ENCODE measurements at places on chromosomes 5 and 9.
A peak's percentile ranks its signal among the peaks of the same experiment; 100 is the strongest.

DNA sequence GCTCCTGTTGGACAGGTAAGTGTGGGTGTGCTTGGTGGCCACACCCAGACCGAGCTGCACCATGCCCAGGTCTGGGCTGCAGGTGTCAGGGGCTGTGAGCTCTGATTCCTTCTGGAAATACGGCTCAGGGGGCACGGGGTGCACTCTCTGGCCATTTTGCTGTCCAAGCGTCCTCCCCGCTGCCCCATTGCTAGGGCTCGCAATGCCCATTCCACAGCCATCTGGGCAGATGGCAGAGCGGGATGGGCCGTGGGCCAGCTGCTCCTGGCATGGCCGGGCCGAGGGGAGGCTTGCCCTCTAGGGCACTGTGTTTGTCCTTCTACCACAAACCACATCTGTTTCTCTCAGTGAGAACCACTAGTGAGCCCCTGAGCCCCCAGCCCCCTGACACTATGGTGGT lies 67.9 kb upstream of the RXRA start:
- no peaks in the 10 kb centered on the region for H3K4me1 ChIP-seq
- H3K36me3 ChIP-seq: no peaks in the 10 kb centered on the region
- no peak overlapping the region for H3K4me3 ChIP-seq
- H3K27ac ChIP-seq: no peak overlapping the region
- no peaks in the 10 kb centered on the region for H3K27me3 ChIP-seq

- no peak overlapping the region for H3K4me3 ChIP-seq
- peaks cover 54% of the 10 kb centered on the region for H3K27me3 ChIP-seq
- peaks cover 11% of the 10 kb centered on the region for H3K4me1 ChIP-seq
- no peak overlapping the region for H3K27ac ChIP-seq
- no peak for DNase-seq
Observed at GRCh38 chr9:122219856-122220672, 8.7 kb downstream of the LHX6 start.

DNA sequence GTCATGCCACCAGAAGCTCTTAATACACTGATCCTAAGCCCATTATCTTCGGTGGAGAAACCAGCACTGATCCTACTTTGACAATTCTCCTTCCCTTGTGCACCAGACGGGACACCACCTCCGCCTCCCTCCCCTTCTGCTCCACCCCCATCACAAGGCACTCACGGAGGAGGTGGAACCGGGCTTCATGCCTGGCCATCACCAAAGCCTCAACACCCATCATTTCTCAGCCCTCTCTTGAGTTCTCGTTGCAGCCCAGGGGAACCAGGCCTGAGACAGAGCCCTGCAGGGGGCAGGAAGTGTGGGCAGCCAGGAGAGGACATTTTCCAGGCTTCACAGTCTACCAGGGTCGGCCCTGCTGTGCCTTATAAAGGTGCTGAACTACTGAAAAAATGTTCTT lies 160.5 kb downstream of the GOLPH3 start:
- H3K4me1 ChIP-seq: no peaks in the 10 kb centered on the region

DNA sequence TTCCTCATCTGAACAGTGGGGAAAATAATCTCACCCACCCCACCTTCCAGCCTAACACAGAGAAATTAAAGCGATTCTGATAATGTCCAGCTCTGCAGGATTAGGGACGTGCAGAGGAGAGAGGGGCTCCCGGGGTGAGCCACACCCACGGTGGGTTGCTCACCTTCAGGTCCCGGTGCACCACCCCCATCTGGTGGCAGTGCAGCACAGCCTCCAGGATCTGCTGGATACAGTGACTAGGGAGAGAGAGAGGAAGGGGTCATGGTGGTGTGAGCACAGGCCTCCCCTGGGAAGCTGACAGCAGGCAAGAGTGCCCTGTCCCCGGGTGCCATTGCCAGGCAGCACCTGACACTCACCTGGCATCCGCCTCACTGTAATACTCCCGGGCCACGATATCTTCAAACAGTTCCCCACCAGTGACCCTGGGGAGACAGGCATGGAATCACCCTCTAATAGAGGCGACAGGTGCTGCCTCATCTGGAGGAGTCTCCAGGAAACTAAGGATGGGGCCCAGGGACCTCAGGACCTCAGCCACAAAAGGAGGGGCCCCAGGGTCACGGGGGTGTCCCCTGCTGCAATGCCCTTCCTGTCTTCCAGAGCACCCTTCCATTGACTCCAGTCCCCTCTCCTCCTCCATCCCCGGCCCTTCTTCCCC lies 33.0 kb downstream of the CAMK2A start:
- H3K27ac ChIP-seq: no peak overlapping the region
- H3K36me3 ChIP-seq: no peaks in the 10 kb centered on the region
- no peaks in the 10 kb centered on the region for H3K4me1 ChIP-seq
- no peak overlapping the region for H3K4me3 ChIP-seq

GRCh38 chr9:115022760-115023434 lies 92.5 kb upstream of the TNFSF8 start:
- no peak for DNase-seq
- H3K27me3 ChIP-seq: no peaks in the 10 kb centered on the region
- no peaks in the 10 kb centered on the region for H3K4me1 ChIP-seq

DNA sequence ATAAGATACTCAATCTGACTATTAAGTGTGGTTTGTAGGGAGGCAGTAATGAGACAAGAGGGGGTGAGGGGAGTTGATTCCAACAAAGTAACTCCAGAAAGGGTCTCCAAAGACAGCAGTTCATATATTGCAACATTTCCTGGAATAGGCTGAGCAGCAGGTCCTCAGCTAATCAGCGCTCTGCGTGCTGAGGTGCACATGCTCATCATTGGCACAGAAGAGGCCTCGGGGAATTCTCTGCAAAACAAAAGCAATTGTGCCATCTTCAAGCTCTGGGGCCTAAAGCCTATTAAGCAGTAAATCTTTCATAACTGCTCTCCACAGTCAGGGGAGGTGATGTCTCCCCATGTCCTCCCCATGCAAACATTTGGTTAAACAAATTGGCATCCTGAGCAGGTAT lies 357.3 kb downstream of the SPOCK1 start:
- H3K4me3 ChIP-seq: no peak overlapping the region
- H3K36me3 ChIP-seq: no peaks in the 10 kb centered on the region
- no peak overlapping the region for H3K27ac ChIP-seq
- no peaks in the 10 kb centered on the region for H3K4me1 ChIP-seq
- no peak for DNase-seq
- no peaks in the 10 kb centered on the region for H3K27me3 ChIP-seq

DNA sequence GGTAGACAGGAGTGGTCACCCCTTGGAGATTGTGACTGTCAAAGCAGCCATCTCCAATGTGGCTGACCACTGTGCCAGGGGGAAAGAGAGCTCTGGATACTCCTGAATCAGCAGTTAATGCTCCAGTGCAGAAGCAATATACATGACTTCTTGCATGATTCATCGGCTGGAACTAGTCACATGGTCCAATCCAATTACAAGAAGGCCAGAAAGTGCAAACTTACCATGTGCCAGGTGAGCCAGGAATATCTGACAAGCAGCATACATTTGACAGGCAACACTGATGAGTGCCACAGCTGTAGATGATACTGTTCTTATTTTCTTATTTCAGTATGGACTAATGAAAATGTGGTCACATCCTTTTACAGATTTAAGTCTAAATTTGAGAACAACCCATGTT lies 440.0 kb upstream of the MPDZ start:
- DNase-seq: no peak
- H3K36me3 ChIP-seq: no peaks in the 10 kb centered on the region
- no peaks in the 10 kb centered on the region for H3K4me1 ChIP-seq
- H3K27me3 ChIP-seq: no peaks in the 10 kb centered on the region

DNA sequence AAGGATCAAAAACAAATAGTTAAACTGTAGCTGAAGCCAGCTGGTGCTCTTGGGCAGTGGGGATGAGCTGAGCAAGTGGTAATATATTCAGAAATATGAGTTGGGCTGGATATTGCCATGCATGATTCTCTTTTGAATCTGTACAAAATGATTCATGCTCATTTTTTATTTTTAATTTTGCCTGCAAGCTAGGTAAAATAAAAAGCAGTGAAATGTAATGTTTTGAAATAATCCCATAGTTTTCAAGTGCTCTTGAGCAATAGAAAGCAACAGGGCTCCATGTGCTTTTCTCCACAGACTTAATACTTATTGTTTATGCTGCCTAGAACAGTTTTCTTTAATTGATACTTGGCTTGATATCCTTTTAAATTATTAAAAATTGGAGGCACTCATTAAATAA lies 489.3 kb downstream of the TLE4 start:
- H3K4me3 ChIP-seq: no peak overlapping the region
- H3K4me1 ChIP-seq: no peaks in the 10 kb centered on the region
- no peak for DNase-seq
- no peak overlapping the region for H3K27ac ChIP-seq
- H3K27me3 ChIP-seq: no peaks in the 10 kb centered on the region

- DNase-seq: peak; percentile 31
- no peaks in the 10 kb centered on the region for H3K27me3 ChIP-seq
- no peaks in the 10 kb centered on the region for H3K36me3 ChIP-seq
- peaks cover 28% of the 10 kb centered on the region for H3K4me1 ChIP-seq
- H3K27ac ChIP-seq: peak overlapping the region; percentile 18
- no peak overlapping the region for H3K4me3 ChIP-seq
Observed at GRCh38 chr9:113992994-113993393, 85.1 kb downstream of the AMBP start.

DNA sequence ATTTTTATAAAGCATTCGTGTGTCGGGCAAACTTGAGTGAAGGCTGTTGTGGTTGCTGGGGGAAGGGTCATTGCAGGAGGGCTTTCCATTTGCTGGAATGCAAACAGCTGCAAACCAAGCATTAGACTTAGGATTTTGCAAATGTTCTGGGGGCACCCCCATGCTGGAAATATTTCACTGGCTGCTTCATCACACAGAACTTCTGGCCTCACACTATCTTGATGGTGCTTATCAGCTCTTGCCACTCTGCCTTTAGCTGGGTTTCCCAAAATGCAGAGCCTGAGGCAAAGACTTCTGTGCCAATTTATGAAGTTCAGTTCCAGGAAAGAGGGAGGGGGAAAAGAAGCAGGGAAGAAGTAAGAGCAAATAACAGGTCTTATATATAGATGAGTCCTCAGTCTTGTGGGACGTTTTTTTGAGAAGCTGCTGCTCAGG lies 8.6 kb upstream of the COL15A1 start:
- H3K27ac ChIP-seq: no peak overlapping the region
- no peak for DNase-seq
- no peak overlapping the region for H3K4me3 ChIP-seq
- H3K36me3 ChIP-seq: no peaks in the 10 kb centered on the region

DNA sequence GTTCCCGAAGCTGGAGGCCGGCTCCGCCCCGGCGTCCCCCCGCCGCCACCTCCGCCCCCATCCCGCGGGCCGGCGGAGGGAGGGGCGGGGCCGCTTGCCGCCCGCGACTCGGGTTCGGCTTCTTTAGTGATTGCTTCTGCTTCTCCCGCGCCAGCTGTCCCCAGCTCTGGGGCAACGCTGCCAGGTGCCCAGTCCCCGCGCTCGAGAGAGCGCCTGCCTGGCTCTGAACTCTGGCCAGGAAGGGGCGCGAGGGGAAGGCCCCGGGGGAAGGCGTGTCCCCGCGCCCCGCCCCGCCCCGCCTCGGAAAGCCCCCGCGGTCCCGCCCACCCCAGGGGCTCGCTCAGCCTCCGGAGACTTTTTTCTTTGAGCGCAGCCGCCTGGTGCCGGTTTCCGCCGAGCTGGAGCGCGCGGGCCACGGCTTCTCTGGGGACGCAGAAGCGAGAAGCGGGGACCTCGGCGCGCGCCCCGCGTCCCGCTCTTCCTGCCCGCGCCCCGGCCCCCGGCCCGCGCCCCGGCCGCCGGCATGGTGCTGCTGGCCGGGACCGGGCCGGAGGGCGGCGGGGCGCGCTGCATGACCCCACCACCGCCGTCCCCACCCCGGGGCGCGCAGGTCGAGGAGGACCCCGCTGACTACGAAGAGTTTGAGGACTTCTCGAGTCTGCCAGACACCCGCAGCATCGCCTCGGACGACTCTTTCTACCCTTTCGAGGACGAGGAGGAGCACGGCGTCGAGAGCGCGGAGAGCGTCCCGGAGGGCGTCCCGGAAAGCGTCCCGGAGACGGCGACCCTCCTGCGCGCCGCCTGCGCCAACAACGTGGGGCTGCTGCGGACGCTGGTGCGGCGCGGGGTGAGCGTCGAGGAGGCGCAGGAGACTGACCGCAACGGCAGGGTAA lies at the start of gene ANKRD33B:
TSS of gene ANKRD33B (plus strand) at position 126 of the 893 bp plus-strand sequence. CDS start at position 524, 398 bp downstream.
- H3K4me3 ChIP-seq: peak within 1 kb of the TSS; percentile 75
- no peak within 1 kb of the TSS for H3K27ac ChIP-seq
- peak; percentile 33 for DNase-seq

DNA sequence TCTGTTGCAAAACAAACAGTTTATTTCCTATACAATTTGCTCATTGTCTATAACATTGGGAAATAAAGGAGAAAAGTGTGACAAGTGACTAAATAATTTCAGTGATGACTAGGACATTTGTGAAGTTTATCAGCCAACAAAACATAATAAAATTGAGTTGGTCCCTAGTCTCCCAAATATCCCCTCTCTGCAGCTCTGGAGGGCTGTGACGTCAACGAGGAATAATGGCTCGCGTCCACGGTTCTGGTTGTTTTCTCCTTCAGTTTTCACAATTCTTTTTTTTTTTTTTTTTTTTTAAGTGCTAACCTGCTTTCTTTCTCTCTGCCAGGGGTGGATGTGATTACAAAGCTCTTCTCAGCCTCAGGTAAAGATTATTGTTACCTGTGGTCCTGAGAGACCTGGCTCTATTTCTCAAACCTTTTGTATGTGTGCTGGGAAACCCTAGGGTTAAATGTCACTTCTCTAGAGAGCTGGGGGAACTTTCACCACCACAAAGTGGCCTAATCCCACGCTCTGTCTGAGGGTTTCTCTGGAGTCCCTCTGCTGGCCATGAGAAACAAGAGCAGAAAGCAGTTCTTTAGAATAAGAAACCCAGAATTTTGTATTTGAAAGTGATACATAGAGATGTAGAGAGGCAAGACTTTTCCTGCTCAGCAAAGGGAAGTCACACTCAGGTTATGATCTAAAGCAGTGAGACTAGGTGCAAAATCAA lies 36.2 kb upstream of the ANKRD55 start:
- no peak overlapping the region for H3K4me3 ChIP-seq
- H3K36me3 ChIP-seq: no peaks in the 10 kb centered on the region
- H3K27me3 ChIP-seq: no peaks in the 10 kb centered on the region
- peak; percentile 46 for DNase-seq

- no peaks in the 10 kb centered on the region for H3K27me3 ChIP-seq
- no peaks in the 10 kb centered on the region for H3K36me3 ChIP-seq
- H3K27ac ChIP-seq: no peak overlapping the region
- H3K4me1 ChIP-seq: no peaks in the 10 kb centered on the region
Observed at GRCh38 chr9:37370282-37370681, 52.2 kb upstream of the GRHPR start.

DNA sequence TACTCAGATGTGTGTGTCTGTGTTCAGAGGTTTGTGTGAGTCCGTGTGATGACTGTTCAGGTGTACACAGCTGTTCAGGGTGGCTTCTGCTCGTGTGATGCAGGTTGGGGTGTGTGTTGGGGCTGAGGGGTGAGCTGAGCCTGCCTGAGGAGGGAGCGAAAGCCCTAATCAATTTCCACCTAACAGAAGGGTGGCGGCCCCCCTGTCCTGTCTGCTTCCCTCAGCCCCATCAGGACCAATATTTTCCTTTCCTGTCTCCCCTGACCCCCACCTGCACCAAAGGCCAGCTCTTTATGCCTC lies 30.2 kb downstream of the LHX2 start:
- peaks cover 8% of the 10 kb centered on the region for H3K4me1 ChIP-seq
- no peak for DNase-seq
- no peak overlapping the region for H3K27ac ChIP-seq
- H3K4me3 ChIP-seq: no peak overlapping the region
- no peaks in the 10 kb centered on the region for H3K36me3 ChIP-seq

- peaks cover 11% of the 10 kb centered on the region for H3K36me3 ChIP-seq
- no peaks in the 10 kb centered on the region for H3K4me1 ChIP-seq
- H3K27me3 ChIP-seq: no peaks in the 10 kb centered on the region
- no peak for DNase-seq
- no peak overlapping the region for H3K4me3 ChIP-seq
Observed at GRCh38 chr5:94040591-94041148, 299.3 kb upstream of the POU5F2 start.

GRCh38 chr9:92001244-92001643 lies 51.2 kb upstream of the ROR2 start:
- no peaks in the 10 kb centered on the region for H3K27me3 ChIP-seq
- no peak overlapping the region for H3K4me3 ChIP-seq
- H3K4me1 ChIP-seq: no peaks in the 10 kb centered on the region
- no peak overlapping the region for H3K27ac ChIP-seq
- no peak for DNase-seq
